Mammary epithelial cell (primary cell): ENCODE measurements at places on chromosomes 7 and 10. TPM values are rescaled to one million over a fixed set of nuclear protein-coding genes. Genes with fewer than 3 reads are reported as not detected.

GRCh38 chr10:12350167-12350872 is 973 bp downstream of the CAMK1D start:
- DNase-seq, result peak; percentile 32

DNA sequence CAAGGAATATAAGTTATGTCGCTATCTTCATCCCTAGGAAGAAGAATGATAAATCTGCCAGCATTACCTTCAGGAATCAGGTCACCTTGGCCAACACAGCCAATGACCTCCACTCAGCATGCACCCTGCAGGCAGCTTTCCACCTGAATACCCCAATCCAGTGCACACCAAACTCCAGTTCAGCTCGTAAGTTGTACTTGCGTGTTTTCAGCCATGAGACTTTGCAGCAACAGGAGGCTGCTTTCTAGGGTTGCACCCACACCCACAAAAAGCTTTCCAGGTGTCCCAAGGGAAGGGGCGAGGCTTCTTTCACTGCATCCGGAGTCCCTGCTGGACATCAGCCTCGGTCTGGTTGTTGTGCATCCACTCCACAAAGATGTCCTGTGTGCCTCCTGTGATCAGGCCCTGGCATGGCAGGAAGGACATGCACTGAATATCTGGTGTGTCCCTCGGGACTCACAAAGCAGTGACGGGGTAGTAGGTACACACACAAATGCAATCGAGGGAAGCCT is 282.9 kb downstream of the GRID1 start:
- no peak for DNase-seq

GRCh38 chr7:97107192-97107800 is 10.2 kb upstream of the SDHAF3 start:
- DNase-seq, result no peak

- DNase-seq, result peak; percentile 45
Measured at GRCh38 chr7:121500360-121501058, 104.4 kb upstream of the FAM3C start.

GRCh38 chr7:94591176-94591575 is 64.8 kb downstream of the SGCE start:
- no peak for DNase-seq

DNA sequence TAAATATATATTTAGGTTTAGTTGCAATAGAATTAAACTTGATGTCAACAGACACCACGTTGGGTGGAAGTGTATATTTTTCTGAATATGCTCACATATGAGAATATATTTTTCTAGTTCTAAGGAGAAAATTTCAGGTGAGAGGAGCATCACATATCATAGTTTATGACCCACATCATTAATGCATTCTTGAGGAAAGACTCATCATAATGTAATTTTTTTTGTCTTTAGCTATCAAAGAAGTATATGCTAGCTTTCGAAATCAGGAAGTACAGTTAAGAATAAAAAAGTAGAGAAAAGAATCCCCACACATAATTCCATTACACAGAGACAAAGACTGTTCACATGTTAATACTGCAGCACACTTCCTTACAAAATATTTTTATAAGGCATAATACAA is 30.4 kb downstream of the A1CF start:
- peak; percentile 1 for DNase-seq

- no peak for DNase-seq
Measured at GRCh38 chr7:102942181-102942866, 29.5 kb downstream of the LRRC17 start.

DNA sequence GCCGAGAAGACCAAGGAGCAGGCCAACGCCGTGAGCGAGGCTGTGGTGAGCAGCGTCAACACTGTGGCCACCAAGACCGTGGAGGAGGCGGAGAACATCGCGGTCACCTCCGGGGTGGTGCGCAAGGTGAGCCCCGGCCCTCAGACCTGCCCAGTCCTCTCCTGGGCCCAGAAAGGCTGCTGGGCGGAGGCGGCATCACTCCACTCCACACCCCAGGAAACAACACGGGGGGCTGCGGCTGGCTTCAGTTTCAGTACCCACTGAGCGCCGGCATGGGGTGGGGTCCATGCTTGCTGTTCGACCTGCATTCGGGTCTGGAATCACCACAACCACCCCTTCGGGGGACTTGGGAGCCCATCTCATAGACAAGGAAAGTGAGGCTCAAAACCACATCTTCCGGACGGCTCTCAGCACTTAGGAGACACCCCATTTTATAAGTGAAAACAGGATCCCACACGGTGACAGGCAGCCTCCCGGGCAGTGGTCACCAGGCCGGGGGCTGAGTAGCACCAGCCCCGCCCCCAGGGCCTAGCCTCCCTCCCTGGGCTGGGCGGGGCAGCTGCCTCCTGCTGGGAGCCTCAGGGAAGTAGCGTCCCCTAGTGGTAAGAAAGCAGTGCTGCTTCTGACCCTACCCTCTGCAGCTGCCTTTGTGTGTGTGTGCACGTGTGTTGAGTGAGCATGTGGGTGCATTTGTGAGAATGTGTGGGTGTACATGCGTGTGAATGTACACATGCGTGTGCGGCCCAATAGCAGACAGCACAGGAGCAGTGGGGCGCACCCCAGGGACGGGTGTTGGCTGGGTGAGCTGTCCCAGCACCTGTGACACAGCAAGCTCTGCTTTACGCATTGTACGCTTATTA is 1.8 kb downstream of the SNCG start:
- peak; percentile 49 for DNase-seq

DNA sequence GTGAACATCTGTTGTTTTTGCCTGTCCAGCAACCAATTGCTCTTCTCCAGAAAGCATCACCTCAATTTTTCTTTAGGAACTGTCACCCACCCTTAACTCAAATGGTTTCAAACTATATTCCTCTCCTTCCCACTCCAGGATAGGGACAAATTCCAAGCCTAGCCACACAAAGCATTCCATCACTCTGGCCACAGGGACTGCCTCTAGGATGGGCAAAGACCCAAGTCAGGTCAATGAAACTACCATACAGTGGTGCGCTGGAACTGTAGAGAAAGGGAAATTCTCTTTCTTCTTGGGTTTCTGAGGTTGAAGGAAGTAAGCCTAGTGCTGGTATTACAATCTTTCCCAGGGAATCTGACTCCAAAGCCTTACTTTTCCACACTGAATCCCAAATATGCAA is 3.6 kb downstream of the MICU1 start:
- no peak for DNase-seq

- DNase-seq, result peak; percentile 40
Measured at GRCh38 chr7:110442381-110442837, 648.5 kb upstream of the LRRN3 start.

Gene HOXA6
- 4.7 TPM for total RNA-seq
